Heart right ventricle (tissue), 16 donors: ENCODE measurements at places on chromosomes 4 and X. TPM values are rescaled to one million over a fixed set of nuclear protein-coding genes. Genes with fewer than 3 reads are reported as not detected.

UPF3B gene
- 15.1 TPM for polyA plus RNA-seq

GPRIN3 gene
- 1.7 TPM for polyA plus RNA-seq

FAM9B gene
- polyA plus RNA-seq, result not detected

NR0B1 gene
- not detected for polyA plus RNA-seq

SPATA18 gene
- polyA plus RNA-seq, result 0.80 TPM

VSIG4 gene
- 17.5 TPM for polyA plus RNA-seq

DMD gene
- polyA plus RNA-seq, result 41.9 TPM

SLC25A5 gene
- 43.3 TPM for polyA plus RNA-seq

BANK1 gene
- polyA plus RNA-seq, result 0.43 TPM

MAGIX gene
- 13.5 TPM for polyA plus RNA-seq

NALF2 gene
- polyA plus RNA-seq, result 0.39 TPM

HHIP gene
- polyA plus RNA-seq, result 0.20 TPM

GDPD2 gene
- polyA plus RNA-seq, result not detected
